ENCODE measurements at places on chromosomes 12 and 14. TPM values are rescaled to one million over a fixed set of nuclear protein-coding genes. Genes with fewer than 3 reads are reported as not detected.

Gene DCAF4
- 17.7 TPM for total RNA-seq

DNA sequence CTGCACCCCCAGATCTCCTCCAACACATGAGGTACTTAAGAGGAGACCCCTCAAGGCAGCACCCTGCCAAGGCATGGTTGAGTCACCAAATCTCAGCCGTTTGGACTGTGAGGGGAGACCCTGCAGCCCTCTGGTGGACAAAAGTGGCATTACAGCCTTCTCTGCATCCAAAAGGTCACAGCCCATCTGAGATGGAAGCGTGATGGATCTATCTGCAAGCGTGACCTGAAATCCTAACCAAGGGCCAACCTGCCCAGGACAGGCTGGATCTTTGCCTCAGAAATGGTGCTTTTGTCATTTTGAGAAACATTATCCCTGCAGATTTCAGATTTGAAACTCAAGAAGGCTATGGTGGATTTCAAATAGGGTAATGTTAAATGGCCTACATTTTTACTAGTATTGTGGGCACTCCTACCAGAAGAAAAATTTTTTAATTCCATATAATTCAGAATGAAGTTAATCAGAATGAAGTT is 23.7 kb upstream of the DHRS4 start:
- no peak overlapping the region for H3K4me3 ChIP-seq
- H3K27me3 ChIP-seq: no peaks in the 10 kb centered on the region
- peak; percentile 96 for DNase-seq

DNA sequence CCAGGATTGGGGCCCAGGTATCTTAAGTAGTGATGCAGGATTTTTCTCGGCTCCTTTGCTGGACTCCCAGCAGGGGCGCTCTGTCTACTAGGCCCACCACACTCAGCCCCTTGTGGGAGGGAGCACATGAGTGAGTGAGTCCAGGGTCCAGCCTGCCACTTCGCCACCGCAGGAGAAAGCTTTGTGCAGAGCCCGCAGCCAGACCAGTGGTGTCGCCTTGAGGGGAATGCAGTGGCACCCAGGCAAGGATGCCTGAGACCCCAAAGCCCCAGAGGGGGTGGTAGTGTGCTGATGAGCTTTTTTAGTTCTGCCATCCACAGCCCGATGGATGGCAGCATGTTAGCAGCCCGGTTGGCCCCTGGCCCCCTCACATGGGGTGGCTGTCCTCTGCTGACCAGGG is 5.4 kb upstream of the MRPS35 start:
- peak; percentile 85 for DNase-seq
- H3K27me3 ChIP-seq: no peaks in the 10 kb centered on the region
- H3K4me1 ChIP-seq: no peaks in the 10 kb centered on the region
- no peak overlapping the region for H3K4me3 ChIP-seq
- H3K27ac ChIP-seq: no peak overlapping the region
- no peaks in the 10 kb centered on the region for H3K36me3 ChIP-seq

Gene MIA2
- total RNA-seq: 14.3 TPM

Gene EML1
- total RNA-seq: 25.0 TPM

All from endodermal cell (in vitro differentiated cells).